ENCODE measurements at places on chromosomes 12 and 14. TPM values are rescaled to one million over a fixed set of nuclear protein-coding genes. Genes with fewer than 3 reads are reported as not detected.

The RAD9B gene
- total RNA-seq = 3.2 TPM

The LHX5 gene
- not detected for total RNA-seq

The TEX22 gene
- total RNA-seq = 0.56 TPM

The CLEC6A gene
- total RNA-seq = not detected

The PLEKHD1 gene
- 0.04 TPM for total RNA-seq

The NRL gene
- total RNA-seq = 2.6 TPM
